Upper lobe of right lung (tissue), 1 donor: ENCODE measurements at places on chromosomes 5 and 9. TPM values are rescaled to one million over a fixed set of nuclear protein-coding genes. Genes with fewer than 3 reads are reported as not detected.
A peak's percentile ranks its signal among the peaks of the same experiment; 100 is the strongest.

GRCh38 chr9:124037790-124038189 is 26.2 kb downstream of the LHX2 start:
- H3K27me3 ChIP-seq = peaks cover 71% of the 10 kb centered on the region
- H3K4me3 ChIP-seq = no peak overlapping the region
- no peak overlapping the region for H3K27ac ChIP-seq

The TOR4A gene
- 27.4 TPM for total RNA-seq

- H3K27ac ChIP-seq = no peak overlapping the region
- no peak overlapping the region for H3K4me3 ChIP-seq
- no peak for DNase-seq
- H3K36me3 ChIP-seq = no peaks in the 10 kb centered on the region
- H3K27me3 ChIP-seq = no peaks in the 10 kb centered on the region
Measured at GRCh38 chr9:92094655-92095054, 20.6 kb downstream of the SPTLC1 start.

- H3K4me1 ChIP-seq = no peaks in the 10 kb centered on the region
- no peak overlapping the region for H3K4me3 ChIP-seq
- H3K36me3 ChIP-seq = no peaks in the 10 kb centered on the region
- no peaks in the 10 kb centered on the region for H3K27me3 ChIP-seq
- DNase-seq = no peak
Measured at GRCh38 chr5:57929271-57929670, 446.7 kb upstream of the ACTBL2 start.

- no peaks in the 10 kb centered on the region for H3K27me3 ChIP-seq
- no peak overlapping the region for H3K4me3 ChIP-seq
- H3K36me3 ChIP-seq = no peaks in the 10 kb centered on the region
- DNase-seq = no peak
- no peaks in the 10 kb centered on the region for H3K4me1 ChIP-seq
- H3K27ac ChIP-seq = no peak overlapping the region
Measured at GRCh38 chr5:40376566-40376965, 303.1 kb upstream of the PTGER4 start.

The DEPDC1B gene
- 0.20 TPM for total RNA-seq

DNA sequence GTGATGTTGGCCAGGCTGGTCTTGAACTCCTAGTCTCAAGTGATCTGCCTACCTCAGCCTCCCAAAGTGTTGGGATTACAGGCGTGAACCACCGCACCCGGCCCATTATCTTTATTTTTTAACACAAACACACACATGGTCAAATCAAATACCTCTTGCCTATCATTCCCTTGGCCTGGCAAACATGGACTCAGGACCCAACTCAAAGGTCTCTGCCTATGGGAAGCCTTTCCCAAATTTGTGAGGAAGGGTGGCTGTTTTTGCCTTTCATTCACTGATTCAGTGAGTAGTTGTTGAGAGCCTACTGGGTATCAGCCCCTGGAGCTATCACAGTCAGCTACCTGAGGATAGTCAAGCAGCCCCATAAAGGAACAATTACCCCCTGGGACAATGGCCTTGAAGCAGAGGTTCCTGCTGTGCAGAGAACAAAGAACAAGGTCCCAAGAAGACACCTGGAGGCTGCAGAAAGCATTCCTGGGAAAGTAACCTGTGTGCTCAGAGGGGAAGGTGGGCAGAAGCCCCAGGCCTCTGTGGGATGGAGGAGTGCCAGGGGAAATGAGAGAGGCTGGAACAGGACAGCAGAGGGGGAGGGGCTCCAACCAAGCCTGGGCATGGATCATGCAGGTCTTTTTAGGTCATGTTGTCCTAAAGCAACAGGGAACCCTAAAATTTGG is 126.4 kb downstream of the CRB2 start:
- DNase-seq = no peak
- no peaks in the 10 kb centered on the region for H3K36me3 ChIP-seq
- H3K27me3 ChIP-seq = no peaks in the 10 kb centered on the region
- H3K4me1 ChIP-seq = no peaks in the 10 kb centered on the region
- H3K4me3 ChIP-seq = no peak overlapping the region

DNA sequence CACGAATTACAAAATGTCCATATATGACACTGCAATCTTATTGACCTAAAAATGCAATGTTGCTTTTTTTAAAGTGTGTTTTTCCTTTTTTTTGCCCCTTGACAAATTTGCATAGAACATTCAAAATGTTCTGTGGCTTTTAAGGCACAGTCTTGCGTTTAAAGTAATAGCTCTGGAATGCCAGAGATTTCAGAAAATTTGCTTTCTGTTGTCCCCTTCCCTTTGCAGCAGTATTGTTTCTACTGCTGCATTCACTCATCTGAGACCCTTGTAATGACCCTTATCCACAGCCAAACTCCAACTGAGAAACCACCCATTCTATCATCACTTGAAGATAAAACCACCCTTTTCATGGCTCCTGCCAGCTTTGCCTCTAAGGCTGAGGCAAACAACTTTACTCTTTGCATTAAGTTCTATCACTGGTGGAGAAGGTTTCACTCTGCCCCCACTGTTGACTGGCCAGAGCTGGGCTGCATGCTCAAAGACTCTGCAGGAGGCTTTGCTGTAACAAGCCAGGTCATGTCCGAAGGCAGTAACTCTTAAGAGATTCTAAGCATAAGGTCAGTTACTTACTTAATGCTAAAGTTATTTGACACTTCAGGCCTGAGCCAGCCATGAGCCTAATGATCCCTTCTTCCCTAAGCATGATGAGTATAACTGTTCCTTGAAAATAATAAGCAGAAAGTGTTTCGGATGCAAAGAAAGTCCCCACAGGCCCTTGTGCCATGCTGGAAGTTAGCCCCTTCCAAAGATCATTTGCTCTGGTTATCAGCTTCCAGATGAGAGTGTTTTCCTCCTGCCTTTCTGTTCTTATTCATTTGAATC is 101.9 kb downstream of the CD180 start:
- H3K4me3 ChIP-seq = no peak overlapping the region
- H3K27ac ChIP-seq = peak overlapping the region; percentile 53
- H3K4me1 ChIP-seq = peaks cover 30% of the 10 kb centered on the region
- no peaks in the 10 kb centered on the region for H3K27me3 ChIP-seq
- DNase-seq = no peak
- no peaks in the 10 kb centered on the region for H3K36me3 ChIP-seq

DNA sequence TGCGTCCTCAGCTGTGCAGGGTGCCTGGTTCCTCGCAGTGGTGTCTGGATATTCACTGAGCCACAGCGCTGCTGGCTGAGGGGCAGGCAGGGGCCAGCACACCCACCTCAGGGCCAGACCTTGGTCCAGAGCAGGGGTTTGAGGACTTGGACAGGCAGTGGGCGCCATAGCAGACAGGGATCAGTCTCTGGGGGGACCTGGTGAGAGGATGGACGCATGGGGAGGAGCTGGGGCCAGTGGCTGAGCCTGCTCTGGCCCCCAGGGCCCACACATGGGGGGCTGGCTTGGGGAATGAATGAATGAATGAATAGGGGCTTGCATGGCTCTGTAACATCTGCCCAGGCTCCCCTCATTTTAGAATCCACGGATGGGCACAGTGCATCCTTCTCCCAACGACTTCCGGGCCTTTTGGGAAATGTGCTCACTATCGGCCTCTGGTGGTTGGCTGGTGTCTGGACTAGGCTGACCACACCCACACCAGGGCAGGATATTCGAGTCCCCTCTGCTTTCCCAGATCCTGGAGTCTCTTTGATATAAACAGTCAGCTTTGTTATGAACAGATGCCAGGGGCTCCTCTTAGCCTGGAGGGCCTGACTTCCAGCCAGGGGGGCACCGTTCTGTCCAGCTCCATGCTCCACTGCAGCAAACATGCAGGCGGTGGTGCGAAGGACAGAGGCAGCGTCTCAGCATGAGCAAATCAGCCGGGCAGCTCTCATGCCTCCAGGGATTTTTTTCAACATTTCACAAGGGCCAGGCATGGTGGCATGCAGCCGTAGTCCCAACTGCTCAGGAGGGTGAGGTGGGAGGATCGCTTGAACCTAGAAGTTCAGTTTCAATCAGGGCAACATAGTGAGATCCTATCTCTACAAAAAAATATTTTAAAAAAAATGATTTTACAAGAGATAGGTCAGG is 62.6 kb downstream of the NEK6 start:
- H3K36me3 ChIP-seq = peaks cover 74% of the 10 kb centered on the region
- H3K27me3 ChIP-seq = no peaks in the 10 kb centered on the region
- H3K27ac ChIP-seq = no peak overlapping the region
- no peaks in the 10 kb centered on the region for H3K4me1 ChIP-seq
- no peak for DNase-seq
- no peak overlapping the region for H3K4me3 ChIP-seq

GRCh38 chr9:20621471-20622329 is 599 bp downstream of the MLLT3 start:
- peak overlapping the region; percentile 86 for H3K4me3 ChIP-seq
- peaks cover 19% of the 10 kb centered on the region for H3K4me1 ChIP-seq
- no peaks in the 10 kb centered on the region for H3K27me3 ChIP-seq
- peak; percentile 86 for DNase-seq
